ENCODE measurements at places on chromosomes 13 and 19. TPM values are rescaled to one million over a fixed set of nuclear protein-coding genes. Genes with fewer than 3 reads are reported as not detected.

DNA sequence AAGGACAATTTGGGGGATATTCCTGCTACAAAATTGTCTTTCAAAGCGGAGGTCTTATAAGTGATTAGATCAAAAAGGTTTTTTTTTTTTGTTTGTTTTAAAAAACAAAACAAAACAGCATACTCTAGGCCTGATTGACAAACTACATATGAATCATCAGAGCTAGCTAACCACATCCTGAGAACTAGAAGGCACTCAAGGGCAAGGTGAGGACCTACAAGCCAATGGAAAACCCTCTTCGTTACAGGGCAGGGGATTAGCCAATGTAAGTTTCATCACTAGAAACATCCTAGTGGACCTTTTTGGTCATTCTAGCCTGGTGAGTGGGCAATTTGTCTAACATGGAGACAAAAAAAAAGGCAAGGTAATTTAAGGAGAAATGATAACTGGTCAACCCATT, 428.6 kb downstream of the RFC3 start:
- no peak for DNase-seq

- DNase-seq = no peak
Observed at GRCh38 chr19:10419646-10420443, 493 bp upstream of the PDE4A start.

GRCh38 chr13:97119943-97120342, 102.2 kb upstream of the MBNL2 start:
- no peak for DNase-seq

Gene GIPC3
- polyA plus RNA-seq = 1.4 TPM

Gene SOX1
- polyA plus RNA-seq = 0.05 TPM

Gene FFAR1
- polyA plus RNA-seq = not detected

All from forelimb muscle (tissue), 1 donor.